Chondrocyte (in vitro differentiated cells): ENCODE measurements at places on chromosomes 5 and 9. TPM values are rescaled to one million over a fixed set of nuclear protein-coding genes. Genes with fewer than 3 reads are reported as not detected.

DNA sequence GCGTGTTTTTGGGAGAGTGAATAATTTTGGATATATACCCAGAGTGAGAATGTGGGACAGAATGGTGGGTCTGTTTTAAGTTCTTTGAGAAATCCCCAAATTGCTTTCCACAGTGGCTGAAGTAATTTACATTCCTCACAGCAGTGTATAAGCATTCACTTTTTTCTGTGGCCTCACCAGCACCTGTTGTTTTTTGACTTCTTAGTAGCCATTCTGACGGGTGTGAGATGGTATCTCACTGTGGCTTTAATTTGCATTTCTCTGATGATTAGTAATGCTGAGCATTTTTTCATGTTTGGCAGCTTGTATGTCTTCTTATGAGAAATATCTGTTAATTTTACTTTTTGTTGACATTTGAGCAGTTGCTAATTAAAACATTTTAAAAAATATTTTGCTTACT is 9.4 kb upstream of the SPATA31D1 start:
- H3K27me3 ChIP-seq, result no peaks in the 10 kb centered on the region
- no peak overlapping the region for H3K4me3 ChIP-seq
- DNase-seq, result no peak
- H3K36me3 ChIP-seq, result peaks cover 2% of the 10 kb centered on the region
- H3K27ac ChIP-seq, result no peak overlapping the region

GRCh38 chr9:28264368-28264767 is 691.1 kb upstream of the C9orf72 start:
- no peaks in the 10 kb centered on the region for H3K4me1 ChIP-seq
- no peaks in the 10 kb centered on the region for H3K36me3 ChIP-seq
- no peak overlapping the region for H3K4me3 ChIP-seq
- H3K27ac ChIP-seq, result no peak overlapping the region
- peaks cover 6% of the 10 kb centered on the region for H3K27me3 ChIP-seq
- DNase-seq, result no peak

GRCh38 chr5:116738239-116738614 is 163.6 kb upstream of the SEMA6A start:
- H3K36me3 ChIP-seq, result no peaks in the 10 kb centered on the region
- H3K27ac ChIP-seq, result no peak overlapping the region
- DNase-seq, result no peak
- H3K4me3 ChIP-seq, result no peak overlapping the region
- peaks cover 2% of the 10 kb centered on the region for H3K27me3 ChIP-seq

- peaks cover 19% of the 10 kb centered on the region for H3K4me1 ChIP-seq
- H3K4me3 ChIP-seq, result peak overlapping the region; percentile 11
- H3K27ac ChIP-seq, result peak overlapping the region; percentile 94
- no peaks in the 10 kb centered on the region for H3K27me3 ChIP-seq
Observed at GRCh38 chr9:91131433-91131839, 230.3 kb downstream of the AUH start.

DNA sequence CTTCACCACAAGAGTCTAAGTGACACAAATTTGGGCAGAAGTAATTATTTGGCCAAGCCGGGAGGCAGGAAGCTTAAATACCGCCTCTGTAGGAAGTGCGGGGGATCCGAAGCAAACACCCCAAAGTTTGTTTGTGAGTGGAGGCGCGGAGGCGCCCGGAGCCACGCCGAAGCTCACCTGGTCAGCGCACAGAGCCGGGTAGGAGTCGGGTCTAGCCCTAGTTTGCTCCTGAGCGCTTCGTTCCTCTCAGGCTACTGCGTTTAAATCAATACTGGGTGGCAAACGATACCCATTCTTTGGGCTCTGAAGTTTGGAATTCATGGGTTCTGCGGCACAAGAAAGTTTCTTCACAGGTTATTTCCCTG is 855 bp downstream of the MCC start:
- H3K4me3 ChIP-seq, result peak overlapping the region; percentile 91
- H3K36me3 ChIP-seq, result peaks cover 8% of the 10 kb centered on the region
- H3K27me3 ChIP-seq, result no peaks in the 10 kb centered on the region
- H3K27ac ChIP-seq, result peak overlapping the region; percentile 79
- H3K4me1 ChIP-seq, result peaks cover 32% of the 10 kb centered on the region
- peak; percentile 59 for DNase-seq

- no peaks in the 10 kb centered on the region for H3K4me1 ChIP-seq
- no peak overlapping the region for H3K27ac ChIP-seq
- no peak for DNase-seq
Observed at GRCh38 chr5:20033881-20034280, 45.9 kb upstream of the CDH18 start.

DNA sequence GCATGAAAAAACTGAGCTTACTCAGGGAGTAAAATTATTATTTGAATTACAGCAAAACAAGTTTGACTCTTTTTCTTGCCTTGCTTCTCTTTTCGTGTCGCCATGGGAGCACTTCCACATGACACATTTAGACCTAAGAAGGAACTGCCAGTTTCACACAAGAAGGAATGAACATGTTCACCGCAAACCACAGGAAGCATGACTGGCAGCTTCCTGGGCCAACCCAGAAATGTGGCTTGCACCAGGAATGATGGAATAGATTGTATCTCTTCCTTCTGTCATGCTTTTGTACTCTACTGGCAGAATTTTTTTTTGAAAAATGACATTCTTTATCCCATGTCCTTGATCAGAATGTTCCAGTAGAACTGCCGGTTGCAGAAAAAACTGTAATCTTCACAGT is 32.9 kb upstream of the MAN2A1 start:
- H3K27me3 ChIP-seq, result no peaks in the 10 kb centered on the region
- DNase-seq, result no peak
- no peak overlapping the region for H3K4me3 ChIP-seq
- H3K36me3 ChIP-seq, result no peaks in the 10 kb centered on the region

DNA sequence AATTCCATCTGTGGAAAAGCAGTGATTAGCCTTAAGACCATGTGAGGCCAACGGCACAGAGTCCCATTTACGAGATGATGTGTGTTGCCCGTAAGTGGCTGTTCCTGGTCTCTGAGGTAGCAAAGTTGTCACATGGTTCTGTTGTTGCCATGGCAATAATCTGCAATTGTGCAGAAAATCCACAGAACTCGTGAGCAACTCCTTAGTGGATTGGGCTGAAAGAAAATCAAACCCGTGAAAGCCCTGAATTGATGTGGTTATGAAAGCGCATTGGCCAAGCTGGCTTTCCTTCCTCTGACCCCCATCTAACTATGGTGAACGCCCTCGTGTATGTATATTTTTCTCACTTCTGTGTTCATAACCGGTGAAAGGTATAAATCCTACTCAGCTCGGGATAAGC is 614.7 kb downstream of the EBF1 start:
- no peak overlapping the region for H3K4me3 ChIP-seq
- peak overlapping the region; percentile 76 for H3K27ac ChIP-seq
- no peaks in the 10 kb centered on the region for H3K27me3 ChIP-seq
- no peak for DNase-seq
- no peaks in the 10 kb centered on the region for H3K36me3 ChIP-seq

Gene ADAMTS6
- total RNA-seq, result 20.0 to 30.1 TPM (median 21.5 TPM) in 3 replicates

GRCh38 chr5:31317665-31318064 is 124.2 kb downstream of the CDH6 start:
- no peak for DNase-seq
- peaks cover 36% of the 10 kb centered on the region for H3K36me3 ChIP-seq
- no peaks in the 10 kb centered on the region for H3K4me1 ChIP-seq
- H3K27ac ChIP-seq, result peak overlapping the region; percentile 42

DNA sequence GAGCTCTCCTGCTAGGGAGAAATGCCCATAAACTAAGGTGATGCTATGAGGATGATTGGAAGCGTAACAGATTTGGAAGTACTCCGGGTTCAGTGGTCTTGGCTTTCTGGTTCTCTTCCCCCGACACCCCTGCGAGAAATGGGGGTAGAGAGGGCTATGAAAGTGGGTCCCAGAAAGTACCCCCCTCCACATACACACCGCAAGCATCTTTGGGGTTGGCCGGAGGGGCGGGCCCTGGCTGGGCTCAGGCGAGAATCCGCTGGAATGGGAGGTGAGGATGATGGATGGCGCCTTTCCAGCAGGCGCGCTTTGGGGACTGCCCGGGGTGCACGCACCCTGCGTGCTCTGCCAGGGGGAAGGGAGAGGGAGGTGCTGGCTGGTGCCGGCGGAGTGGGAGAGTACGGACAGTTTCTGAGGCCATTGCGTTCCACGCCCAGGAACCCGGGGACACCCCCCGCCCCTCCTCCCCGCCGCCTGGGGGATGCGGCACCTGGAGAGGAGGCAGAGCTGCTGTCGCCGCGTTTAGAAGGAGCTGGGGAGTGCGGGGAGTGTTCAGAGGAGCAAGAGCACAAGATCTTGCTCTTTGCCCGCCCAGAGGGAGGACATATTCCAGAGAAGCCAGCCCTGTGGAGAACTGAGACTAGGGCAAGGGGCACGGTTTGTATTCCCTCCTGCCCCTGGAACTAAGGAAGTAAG is 1.9 kb downstream of the PCSK5 start:
- no peaks in the 10 kb centered on the region for H3K27me3 ChIP-seq
- DNase-seq, result no peak
- no peaks in the 10 kb centered on the region for H3K36me3 ChIP-seq
- peaks cover 64% of the 10 kb centered on the region for H3K4me1 ChIP-seq
- H3K27ac ChIP-seq, result no peak overlapping the region

GRCh38 chr9:38706493-38706892 is 13.4 kb downstream of the FAM240B start:
- no peaks in the 10 kb centered on the region for H3K4me1 ChIP-seq
- H3K27me3 ChIP-seq, result peaks cover 6% of the 10 kb centered on the region
- no peaks in the 10 kb centered on the region for H3K36me3 ChIP-seq
- H3K4me3 ChIP-seq, result no peak overlapping the region

- H3K27ac ChIP-seq, result no peak overlapping the region
- no peak overlapping the region for H3K4me3 ChIP-seq
- no peak for DNase-seq
- H3K4me1 ChIP-seq, result peaks cover 12% of the 10 kb centered on the region
- H3K36me3 ChIP-seq, result no peaks in the 10 kb centered on the region
Observed at GRCh38 chr9:36623280-36623679, 50.6 kb downstream of the MELK start.

DNA sequence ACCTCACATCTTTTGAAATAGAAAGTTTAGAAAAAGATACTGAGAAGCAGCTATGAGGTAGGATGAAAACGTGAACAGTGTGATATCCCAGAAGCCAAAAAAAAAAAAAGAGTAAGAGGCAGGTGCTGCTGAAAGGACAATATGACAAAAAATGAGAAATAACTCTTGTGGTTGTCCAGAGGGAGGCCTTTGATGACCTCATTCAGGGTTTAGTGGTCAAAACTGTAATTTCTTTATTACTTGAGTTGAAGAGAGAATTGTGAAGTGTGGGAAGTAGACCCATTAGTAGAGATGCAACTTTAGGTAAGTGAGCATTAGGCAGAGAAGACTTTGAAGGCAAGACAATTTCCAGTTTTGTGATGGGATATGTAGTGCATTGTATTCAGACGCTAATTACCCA is 1306.3 kb upstream of the ACO1 start:
- no peaks in the 10 kb centered on the region for H3K4me1 ChIP-seq
- no peak overlapping the region for H3K27ac ChIP-seq
- H3K4me3 ChIP-seq, result no peak overlapping the region
- no peak for DNase-seq
- no peaks in the 10 kb centered on the region for H3K36me3 ChIP-seq

Gene HRH2
- 0.27 to 0.38 TPM (median 0.30 TPM) in 3 replicates for total RNA-seq

GRCh38 chr5:36880761-36881160 is 4.2 kb downstream of the NIPBL start:
- no peaks in the 10 kb centered on the region for H3K27me3 ChIP-seq
- no peak for DNase-seq
- no peak overlapping the region for H3K4me3 ChIP-seq

DNA sequence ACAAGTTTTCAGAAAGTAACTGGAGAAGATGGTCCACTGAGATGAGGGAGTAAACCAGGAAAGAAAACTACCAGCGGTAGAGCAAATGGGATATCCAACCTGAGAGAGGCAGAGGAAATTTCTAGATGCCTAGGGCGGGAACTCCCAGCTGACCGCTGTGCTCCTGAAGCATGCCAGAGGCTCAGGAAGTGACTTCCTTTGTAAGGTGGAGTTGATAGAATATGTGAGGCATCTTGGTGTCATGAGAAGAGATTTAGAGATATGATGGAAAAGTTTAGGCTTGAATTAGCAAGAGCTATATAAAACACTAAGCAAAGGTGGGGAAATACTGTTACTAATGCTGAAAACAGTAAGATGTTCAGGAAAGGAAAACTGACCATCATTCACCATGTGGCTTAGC is 124.1 kb downstream of the C9orf152 start:
- H3K4me1 ChIP-seq, result peaks cover 38% of the 10 kb centered on the region
- no peak overlapping the region for H3K27ac ChIP-seq
- peaks cover 4% of the 10 kb centered on the region for H3K36me3 ChIP-seq

Gene FST
- total RNA-seq, result 4.8 to 5.6 TPM (median 4.9 TPM) in 3 replicates

DNA sequence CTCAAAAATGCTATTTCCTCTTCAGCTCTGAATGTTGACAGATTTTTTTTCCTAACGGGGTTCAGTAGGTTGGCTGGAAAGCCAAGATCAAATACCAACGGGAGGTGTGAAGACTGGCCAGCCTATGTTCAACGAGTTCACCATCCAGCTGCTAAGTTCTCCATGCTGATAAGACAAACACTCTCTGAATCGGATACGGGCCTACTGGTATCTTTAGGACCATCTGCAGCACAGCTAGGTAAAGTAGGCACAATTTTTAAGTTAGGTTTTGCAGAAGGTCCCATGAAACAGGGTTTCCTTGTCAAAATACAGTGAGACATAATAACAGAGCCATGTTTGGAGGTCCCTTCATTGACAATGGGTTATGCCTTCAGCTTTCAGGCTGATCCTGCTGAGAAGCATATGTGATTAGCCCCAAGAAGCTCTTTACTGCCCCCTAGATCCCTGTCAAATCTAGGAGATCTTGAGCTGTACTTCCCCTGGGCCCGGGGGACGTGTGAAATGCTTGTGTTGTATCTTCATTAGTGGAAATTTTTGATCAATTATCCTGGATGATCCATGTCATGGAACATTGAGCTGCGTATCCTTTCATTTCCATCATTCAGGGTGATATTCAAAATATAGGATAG is 60.6 kb downstream of the PGM5 start:
- H3K36me3 ChIP-seq, result no peaks in the 10 kb centered on the region
- H3K4me3 ChIP-seq, result no peak overlapping the region
- no peak overlapping the region for H3K27ac ChIP-seq
- H3K27me3 ChIP-seq, result peaks cover 12% of the 10 kb centered on the region
- DNase-seq, result no peak

Gene FCN1
- total RNA-seq, result not detected in 3 replicates
